ENCODE measurements at places on chromosomes 3 and 15. TPM values are rescaled to one million over a fixed set of nuclear protein-coding genes. Genes with fewer than 3 reads are reported as not detected.

DNA sequence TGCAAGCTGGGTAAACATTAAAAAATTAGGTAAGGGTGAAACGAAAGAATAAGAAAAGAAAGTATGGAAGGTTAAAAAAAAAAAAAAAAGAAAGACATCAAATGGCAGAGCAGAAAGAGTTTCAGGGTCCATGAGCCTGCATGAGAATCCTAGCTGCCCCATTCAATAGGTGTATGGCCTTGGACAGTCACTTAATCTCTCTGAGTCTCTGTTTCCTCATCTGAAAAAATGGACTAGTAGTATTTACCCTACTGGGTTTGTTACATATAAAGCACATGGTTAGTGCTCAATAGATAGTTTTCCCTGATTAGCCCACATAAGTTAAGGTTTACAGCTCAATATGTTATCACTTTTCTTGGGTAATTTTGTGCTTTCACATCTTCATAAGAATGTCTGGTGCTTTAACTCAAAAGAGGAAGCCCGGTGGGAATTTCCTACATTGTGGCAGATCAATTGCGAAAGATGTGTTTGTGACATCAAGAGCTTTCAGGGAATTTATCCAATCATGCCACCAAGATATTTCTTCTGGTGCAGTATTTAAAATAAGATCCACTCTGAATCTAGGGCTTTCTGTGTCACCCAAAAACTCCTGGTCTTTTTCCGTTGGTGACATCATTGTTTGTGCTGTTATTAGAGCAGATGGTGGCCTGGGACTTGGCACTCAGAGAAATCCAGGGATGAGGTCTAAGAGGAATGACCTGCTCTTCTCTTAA, 57.2 kb upstream of the UBE2E1 start:
- no peak for DNase-seq

GRCh38 chr3:103693831-103694230, 1259.0 kb downstream of the ZPLD1 start:
- DNase-seq = no peak

DNA sequence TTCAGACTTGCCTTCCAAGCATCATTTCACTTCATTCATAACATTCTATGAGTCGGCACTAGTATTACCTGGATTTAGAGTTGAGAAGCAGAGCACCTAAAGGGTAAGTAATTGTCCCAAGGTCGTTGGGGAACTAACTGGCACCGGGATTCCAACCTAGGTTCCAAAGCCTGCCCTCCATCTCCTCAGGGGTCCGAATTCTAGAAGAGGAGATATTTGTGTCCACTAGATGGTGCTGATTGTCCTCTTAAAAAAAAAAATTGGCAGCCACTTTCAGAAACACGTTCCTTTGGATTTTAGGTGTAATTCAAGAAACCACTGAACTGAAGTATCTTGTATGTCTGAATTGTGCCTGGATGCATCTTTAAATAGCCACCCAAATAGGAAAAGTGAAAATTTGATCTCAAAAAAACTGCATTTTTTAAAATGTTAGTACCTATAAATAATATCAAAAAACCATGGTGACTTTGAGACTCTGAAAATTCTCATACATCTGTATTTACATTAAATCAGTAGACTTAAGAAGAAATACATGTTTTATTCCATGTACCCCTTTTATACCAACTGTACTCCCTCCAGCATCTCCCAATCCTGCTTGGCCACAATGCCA, 3.9 kb upstream of the FSIP1 start:
- DNase-seq = no peak

CCR9 gene
- not detected for total RNA-seq

GRCh38 chr3:149481056-149481455, 6.6 kb downstream of the TM4SF4 start:
- no peak for DNase-seq

DNA sequence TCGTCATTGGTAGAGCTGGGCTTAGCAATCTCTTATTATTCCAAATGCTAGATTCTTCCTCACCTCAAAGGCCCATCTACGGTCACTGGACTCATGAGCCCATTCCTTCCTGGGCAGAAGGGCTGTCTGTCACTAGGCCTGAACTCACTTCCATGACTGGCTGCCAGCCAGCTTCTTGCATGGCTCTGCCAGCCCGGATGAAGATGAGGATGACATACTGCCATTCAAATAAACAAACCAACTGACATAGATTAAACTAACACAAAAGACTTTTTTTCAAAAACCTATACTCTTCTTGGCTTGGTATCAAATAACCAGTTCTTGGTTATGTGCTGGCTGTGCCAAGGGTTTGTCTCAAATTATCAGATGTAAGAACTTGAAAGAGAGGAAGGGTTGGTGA, 23.8 kb downstream of the ISL2 start:
- DNase-seq = no peak

Data from ovary (tissue), 10 donors.